ENCODE measurements at places on chromosomes 7 and 10. TPM values are rescaled to one million over a fixed set of nuclear protein-coding genes. Genes with fewer than 3 reads are reported as not detected.

HTR5A gene
- not detected for total RNA-seq

OR13A1 gene
- total RNA-seq = not detected

ELFN1 gene
- not detected for total RNA-seq

NKX1-2 gene
- total RNA-seq = not detected

COL26A1 gene
- total RNA-seq = not detected

CELF2 gene
- 41.6 TPM for total RNA-seq

HPSE2 gene
- 5.5 TPM for total RNA-seq

PNLIPRP1 gene
- not detected for total RNA-seq

SRRM3 gene
- 5.1 TPM for total RNA-seq

PWWP2B gene
- total RNA-seq = 15.8 TPM

GBX1 gene
- total RNA-seq = not detected

ZNF503 gene
- total RNA-seq = 5.0 TPM

ATG9B gene
- total RNA-seq = not detected

GIMAP5 gene
- total RNA-seq = 18.7 TPM

GTF2IRD2 gene
- total RNA-seq = 20.1 TPM

All from stomach (tissue), 19 donors.